ENCODE measurements at places on chromosomes 1 and 21. TPM values are rescaled to one million over a fixed set of nuclear protein-coding genes. Genes with fewer than 3 reads are reported as not detected.

Gene SPRR2A
- total RNA-seq, result not detected

GRCh38 chr1:170498876-170499275 is 33.1 kb upstream of the GORAB start:
- DNase-seq, result no peak

DNA sequence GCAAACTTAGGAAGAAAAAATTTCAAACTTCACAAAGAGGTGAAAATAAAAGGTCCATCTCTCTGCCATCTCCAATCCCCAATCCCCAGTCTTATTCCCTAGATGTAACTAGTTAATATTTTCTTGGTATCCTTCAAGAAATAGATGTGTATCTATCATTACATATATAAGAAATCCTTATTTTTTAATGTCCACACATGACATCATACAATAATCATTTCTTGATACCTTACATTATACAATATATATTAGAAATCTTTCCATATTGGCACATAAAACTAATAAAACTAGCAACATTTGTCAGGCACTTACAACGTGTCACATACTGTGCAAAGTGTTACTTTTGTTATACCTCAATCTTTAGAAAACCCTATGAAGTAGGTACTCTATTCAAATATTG is 16.2 kb downstream of the DOCK7 start:
- DNase-seq, result no peak

- DNase-seq, result no peak
Observed at GRCh38 chr1:26697431-26697977, 1.7 kb downstream of the ARID1A start.

GRCh38 chr1:182622901-182623528 is 18.8 kb upstream of the RGS16 start:
- no peak for DNase-seq

- no peak for DNase-seq
Observed at GRCh38 chr1:245247801-245248200, 93.0 kb downstream of the KIF26B start.

Gene KCTD3
- 4.8 TPM for total RNA-seq

DNA sequence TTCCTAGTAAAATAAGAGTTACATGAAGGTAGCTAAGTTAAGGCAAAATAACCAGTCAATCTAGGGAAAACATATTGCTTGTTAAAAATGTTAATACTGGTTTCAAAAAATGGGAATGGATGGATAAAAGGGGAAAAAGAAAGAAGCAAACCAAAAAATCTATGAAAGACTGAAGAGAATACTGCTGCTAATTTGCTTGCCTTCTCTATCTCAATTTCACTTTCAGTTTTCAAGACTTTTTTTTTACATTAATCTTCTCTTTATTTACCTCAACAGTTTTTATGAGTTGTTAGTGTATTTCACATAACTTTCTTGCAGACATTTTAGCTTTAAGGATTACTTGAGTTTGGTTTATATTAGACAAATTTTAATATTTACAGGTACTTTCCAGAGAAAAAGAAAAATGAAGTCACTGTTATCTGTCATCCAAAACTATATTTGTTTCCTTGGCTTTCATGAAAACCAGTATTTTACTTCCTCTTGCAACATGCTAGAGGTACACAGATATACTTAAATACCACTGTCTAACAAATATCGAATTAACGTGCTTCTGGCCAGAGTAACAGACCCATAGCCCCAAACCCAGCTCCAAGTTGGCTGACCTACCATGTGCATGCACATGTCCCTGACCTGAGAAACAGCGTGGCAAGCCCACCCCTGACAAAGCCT is 70.7 kb downstream of the COL24A1 start:
- DNase-seq, result no peak

DNA sequence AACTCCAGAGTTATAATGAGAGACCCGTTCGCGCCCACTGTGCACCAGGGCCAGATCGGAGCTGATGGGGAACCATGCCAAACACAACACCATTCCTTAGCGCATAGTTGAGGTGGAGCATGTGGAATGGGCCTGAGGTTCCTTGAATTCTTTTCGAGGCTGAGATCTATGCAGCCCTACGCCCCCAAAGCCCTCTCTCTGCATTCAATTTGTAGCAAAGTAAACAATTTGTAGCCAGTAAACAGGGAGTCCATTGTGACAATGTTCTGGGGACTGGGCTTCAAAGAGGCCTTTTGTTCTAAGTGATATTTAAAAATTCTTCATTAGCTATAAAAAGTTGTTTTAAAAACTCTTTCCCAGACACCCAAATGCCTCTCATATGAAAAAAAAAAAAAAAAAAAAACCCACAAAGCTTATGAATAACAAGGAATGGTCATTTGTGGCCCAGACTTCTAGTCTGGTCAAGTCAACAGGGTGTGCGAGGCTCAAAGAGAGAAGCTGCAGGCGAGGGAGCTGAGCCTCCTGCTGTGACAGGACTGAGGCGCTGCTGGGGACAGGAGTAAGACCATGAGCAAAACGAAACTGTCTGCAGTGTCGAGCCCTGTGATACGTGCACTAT is 30.6 kb upstream of the KCNE2 start:
- DNase-seq, result no peak

Gene SUSD4
- 13.0 TPM for total RNA-seq

GRCh38 chr1:210796421-210796820 is 337.5 kb downstream of the KCNH1 start:
- no peak for DNase-seq

Gene LCE1A
- not detected for total RNA-seq

Gene RGS2
- 142 TPM for total RNA-seq

DNA sequence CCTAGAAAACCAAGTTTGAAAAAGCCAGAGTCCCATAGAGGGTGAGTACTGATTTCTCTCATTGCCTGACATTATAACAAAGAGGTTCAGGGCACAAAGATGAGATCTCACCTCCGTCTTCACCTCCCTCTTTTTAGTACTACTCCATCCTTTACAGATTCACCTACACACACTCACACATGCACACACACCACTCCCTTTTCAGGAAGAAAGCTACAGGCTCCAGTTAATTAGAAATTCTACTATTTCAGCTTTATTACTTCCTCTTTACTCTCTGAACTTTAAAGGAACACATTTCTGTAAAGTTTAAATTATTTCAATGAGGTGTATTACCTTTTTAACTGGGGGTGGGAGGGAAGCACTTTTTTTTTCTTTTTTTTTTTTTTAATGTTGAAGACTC is 59.6 kb upstream of the PRDX6 start:
- no peak for DNase-seq

Gene AIRE
- 0.11 TPM for total RNA-seq

- DNase-seq, result no peak
Observed at GRCh38 chr1:19326748-19327065, 14.6 kb downstream of the SLC66A1 start.

Gene PDC
- not detected for total RNA-seq

GRCh38 chr1:67853704-67854103 is 20.4 kb upstream of the GNG12 start:
- DNase-seq, result no peak

DNA sequence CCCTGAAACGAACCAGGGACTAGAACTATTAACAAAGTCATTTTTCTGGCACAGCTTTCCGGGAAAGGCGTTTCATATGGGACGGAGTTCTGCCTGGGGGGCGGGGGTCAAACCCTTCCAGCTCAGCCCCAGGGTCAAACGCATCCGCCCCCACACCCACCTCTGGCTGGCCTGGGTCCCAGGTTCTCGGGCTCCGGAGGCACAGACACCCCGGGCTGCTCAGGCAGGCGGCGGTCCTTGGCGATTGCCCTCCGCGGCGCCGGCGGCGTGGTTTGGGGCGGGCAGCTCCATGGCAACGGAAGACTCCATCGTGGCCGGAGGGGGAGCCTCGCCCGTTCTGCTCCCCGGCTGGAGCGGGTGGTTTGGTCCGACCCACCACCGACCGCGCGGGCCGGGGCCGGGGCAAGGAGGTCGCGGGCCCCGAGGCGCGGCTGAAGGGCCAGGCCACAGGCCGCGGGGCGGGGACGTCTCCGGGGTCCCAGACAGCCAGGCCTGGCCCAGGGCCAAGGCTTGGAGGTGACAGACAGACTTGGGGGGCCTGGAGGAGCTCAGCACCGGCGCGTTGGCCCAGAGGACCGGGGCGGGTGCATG is at the start of gene CFAP74:
Gene CFAP74, minus strand, starts transcription at position 246 of the 591 bp plus-strand sequence. CDS start 12,830 bp downstream, outside the sequence.
- no peak for DNase-seq

GRCh38 chr1:203691447-203691846 is 64.8 kb downstream of the ATP2B4 start:
- DNase-seq, result no peak

Gene PLA2G2D
- not detected for total RNA-seq

GRCh38 chr1:67764633-67765032 is 68.6 kb downstream of the GNG12 start:
- no peak for DNase-seq

DNA sequence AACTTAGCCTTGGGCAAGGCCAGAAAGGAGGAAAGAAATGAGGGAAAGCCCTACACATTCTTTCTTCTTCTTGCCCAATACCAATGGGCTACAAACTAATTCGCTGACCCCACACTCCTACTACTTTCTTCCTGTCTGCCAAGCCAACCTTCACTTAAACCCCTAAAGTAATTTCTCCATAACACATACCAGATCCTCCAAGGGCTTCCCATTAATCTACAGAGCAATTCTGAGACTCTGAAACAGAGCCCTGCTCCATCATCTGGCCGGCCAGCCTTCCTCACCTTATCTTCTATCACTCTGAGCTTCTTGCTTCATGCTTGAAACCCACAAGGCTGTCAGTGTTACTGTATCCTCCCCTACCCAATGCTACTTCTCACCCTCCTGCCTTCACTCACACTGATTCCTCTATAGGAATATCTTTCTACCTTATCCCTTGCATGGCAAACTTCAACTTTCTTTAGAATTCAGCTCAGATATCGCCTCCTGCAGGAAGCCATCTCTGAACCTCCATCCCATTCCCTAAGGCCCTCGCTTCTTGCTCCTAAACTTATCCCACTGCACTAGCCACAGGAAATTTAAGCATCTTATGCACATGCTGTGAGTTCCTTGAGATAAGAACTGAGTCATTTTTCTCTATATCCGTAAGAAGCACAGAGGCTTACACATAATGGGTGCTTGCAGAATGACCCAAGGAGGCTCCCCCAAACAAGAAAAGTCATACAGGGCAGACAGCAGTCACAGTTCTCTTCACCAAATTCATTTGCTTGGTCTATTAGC is 81.9 kb downstream of the JAK1 start:
- DNase-seq, result no peak

Gene NECTIN4
- 0.22 TPM for total RNA-seq

Gene LCE3D
- not detected for total RNA-seq

Gene WNT2B
- total RNA-seq, result 0.33 TPM

Gene RNF115
- total RNA-seq, result 11.9 TPM

DNA sequence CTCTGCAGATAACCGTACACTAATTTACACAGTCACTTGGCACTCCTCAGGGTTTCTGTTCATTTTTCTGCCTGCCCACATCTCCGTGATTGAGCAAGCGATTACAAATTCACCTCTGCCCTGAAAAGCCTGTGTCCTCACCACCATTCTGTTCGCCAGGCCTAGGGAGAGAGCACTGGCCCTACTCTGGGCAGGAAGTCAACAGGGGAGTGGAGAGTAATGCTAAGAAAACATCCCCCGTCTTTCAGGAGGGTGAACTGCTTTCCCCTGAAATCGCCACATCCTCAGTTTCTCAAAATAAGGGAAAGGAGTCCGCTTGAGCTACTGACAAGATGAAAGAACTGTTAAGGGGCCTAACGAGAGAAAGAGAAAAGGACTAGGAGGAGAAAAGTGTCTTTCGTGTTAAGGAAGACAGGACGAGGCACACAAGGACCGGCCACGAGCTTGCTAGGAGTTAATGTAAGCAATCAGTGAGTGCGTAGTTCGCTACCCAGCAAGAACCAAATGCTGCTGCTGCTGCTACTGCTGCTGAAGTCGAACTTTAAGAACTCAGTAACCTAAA is 632 bp downstream of the PEX19 start:
- peak; percentile 6 for DNase-seq

- DNase-seq, result no peak
Observed at GRCh38 chr1:162471290-162471853, 26.2 kb upstream of the UHMK1 start.

Gene S100A5
- total RNA-seq, result 1.3 TPM

- no peak for DNase-seq
Observed at GRCh38 chr21:29121759-29122158, 8.7 kb upstream of the MAP3K7CL start.

- DNase-seq, result no peak
Observed at GRCh38 chr1:204623894-204624361, 61.6 kb downstream of the LRRN2 start.

- no peak for DNase-seq
Observed at GRCh38 chr1:219247441-219247840, 73.8 kb downstream of the LYPLAL1 start.

- no peak for DNase-seq
Observed at GRCh38 chr1:205601205-205601604, 30.6 kb downstream of the ELK4 start.

DNA sequence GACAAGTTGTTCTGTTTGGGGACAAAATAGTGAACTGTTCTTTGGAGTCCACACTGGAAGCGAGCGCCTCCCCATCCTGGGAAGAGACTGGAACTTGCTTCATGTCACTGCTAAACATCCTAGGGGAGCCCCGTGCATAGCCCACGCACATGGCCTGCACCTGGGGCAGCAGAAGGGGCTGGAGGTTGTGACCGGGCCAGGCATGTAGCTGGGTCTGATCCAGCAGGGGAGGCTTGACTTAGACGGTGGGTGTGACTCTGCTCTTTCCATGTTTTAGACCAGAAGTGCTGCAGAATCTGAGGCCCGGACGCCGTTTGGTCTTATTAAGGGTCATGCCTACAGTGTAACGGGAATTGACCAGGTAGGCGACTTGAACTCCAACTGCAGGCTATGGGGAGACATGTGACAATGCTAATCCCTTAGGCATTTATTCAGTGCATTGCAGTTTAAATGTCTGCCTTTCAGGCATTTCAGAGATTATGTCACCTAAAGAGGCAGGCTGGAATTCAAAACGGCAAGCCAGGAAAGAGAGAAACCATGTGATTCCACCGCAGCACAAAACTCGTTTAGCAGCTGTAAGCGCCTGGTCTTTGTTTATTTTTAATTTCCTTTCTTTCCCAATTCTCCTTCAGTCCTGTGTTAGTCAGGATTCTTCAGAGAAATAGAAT is 21.8 kb downstream of the CAPN9 start:
- DNase-seq, result no peak

DNA sequence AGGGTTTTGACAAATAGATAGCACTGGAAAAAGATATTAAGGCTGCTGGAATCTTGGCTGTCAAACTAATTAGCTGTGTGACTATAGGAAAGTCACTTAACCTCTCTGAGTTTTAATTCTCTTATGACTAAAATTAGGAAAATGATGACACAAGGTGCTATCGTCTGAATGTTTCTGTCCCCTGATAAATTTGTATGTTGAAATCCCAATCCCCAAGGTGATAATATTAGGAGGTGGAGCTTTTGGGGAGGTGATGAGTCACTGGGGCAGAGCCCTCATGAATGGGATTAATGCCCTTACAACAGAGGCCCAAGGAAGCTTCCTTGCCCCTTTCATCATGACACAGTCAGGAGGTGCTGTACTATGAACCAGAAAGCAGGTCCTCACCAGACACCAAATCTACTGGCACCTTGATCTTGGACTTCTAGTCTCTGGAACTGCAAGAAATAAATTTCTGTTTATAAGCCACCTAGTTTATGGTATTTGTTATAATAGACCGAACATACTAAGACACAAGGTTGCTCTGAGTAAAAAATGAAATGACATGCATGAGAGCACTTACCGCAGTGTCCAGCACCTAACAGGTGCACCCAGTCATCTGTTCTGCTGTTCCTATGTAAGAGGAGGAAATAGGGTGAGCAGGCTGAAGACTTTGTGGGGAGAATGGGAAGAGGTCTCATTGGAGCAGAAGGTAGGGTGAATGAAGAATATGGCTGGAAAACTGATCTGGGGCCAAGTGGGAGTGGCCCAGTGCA is 26.3 kb upstream of the DISP1 start:
- no peak for DNase-seq

GRCh38 chr1:208433086-208433485 is 188.9 kb upstream of the PLXNA2 start:
- DNase-seq, result no peak

Gene LENEP
- total RNA-seq, result not detected

Measured in CD4-positive, alpha-beta T cell (primary cell).